ENCODE measurements at places on chromosomes 2 and 18. TPM values are rescaled to one million over a fixed set of nuclear protein-coding genes. Genes with fewer than 3 reads are reported as not detected.

GRCh38 chr2:1563084-1563857, 150.0 kb downstream of the TPO start:
- no peak for DNase-seq

DNA sequence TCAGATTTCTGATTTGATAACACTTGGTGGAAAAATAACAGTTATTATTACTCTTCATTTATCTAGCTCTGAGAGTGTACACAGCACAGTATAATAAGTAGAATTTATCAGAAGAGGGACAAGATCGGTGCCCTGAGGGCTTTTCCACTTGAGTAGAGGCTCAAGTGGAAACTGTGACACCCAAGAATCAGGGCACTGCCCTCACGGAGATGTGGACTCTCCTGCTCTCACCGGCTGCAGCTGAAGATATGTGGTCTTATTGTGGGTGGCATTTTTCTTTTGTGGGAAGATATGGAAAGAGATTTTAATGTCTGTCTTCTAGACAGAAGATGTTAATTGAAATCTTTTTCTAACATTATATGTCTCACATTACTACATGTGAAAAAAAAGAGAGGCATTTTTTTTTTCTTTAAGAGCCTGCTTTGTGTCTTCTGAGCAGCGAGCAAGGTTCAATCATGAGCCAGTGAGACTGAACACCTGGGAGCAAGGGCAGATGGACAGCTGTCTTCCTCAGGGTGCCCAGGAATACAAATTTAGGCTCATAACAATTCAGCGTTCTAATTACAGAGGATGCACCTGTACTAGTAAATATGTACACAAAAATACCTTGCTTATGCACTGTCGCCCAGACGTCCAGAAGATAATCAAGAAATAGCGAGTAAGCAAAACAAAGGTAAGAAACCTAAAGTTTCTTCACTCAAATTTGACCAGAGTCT, 1098.2 kb upstream of the FANCL start:
- no peak for DNase-seq

GRCh38 chr18:78970774-78971333, 8.8 kb upstream of the SALL3 start:
- no peak for DNase-seq

DNA sequence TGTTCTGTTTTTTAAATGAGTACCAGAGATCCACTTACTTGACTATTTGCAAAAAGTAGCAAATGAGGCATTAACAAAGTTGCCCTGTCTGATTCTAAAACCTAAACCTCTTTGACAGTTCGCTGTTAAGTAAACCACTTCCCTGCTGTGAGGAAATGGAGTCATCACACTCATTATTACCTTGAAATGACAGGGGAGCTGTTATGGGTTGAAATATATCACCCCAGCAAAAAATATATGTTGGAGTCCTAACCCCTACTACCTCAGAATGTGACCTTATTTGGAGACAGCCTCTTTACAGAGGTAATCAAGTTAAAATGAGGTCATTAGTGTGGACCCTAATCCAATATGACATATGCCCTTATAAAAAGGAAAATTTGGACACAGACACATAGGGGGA, 36.1 kb downstream of the DHRS9 start:
- no peak for DNase-seq

GRCh38 chr2:33373986-33374385, 102.5 kb upstream of the RASGRP3 start:
- DNase-seq: no peak

- DNase-seq: no peak
Measured at GRCh38 chr2:23616630-23617029, 231.7 kb downstream of the KLHL29 start.

- no peak for DNase-seq
Measured at GRCh38 chr2:113203217-113203530, 29.4 kb downstream of the PSD4 start.

DNA sequence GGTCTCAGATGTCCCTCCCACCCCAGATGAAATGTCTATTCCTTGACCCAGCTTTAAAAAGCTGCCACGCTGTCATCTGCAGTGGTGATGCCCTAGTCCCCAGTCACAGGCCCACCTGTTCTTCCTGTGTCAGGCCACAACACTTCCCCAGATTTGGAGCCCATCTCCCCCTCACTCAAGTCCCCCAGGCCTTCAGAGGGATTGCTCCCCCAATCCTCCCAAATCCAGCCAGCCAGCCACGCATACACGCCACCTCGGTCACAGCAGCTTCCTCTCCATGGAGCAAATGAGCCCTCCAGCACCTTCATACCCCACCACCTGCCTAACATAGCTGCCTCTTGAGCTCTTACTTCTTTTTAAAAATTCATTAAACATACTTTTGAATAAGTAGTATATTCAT, 7.8 kb downstream of the ASTL start:
- no peak for DNase-seq

DNA sequence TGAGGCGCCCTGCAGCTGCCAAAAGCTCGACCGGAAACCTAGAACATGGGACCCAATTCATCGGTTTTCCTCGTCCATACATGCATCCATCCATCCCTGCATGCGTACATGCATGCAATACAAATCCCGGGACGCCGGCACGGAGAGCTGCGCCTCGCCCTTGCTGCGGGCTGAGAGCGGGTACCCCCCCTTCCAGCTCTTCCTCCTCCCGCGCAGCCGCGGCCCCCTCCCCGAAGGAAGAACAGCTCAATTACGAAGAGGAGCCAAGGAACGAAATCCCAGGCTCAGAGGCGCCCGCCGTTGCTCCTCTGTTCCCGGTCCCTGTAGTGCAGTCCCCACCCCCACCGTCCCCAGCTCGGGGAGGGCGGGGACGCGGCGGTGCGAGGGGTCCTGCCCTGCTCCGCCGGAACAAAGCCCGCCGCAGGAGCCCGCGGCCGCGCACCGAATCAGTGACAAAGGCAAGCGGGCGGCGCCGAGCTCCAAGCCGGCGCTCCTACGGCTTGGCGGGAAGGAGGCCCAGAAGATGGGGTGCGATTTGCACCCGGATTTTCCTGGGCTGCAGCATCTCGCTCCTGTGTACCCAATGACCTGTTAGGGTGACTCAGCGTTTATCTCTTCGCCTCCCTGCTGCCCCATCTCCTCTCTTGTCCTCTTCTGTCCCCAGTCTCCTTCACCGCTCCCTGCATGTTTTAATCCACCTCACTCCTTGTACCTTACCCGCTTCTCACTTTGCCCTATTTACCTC, 8.9 kb upstream of the POU3F3 start:
- no peak for DNase-seq

GRCh38 chr18:56532176-56532840, 106.1 kb downstream of the TXNL1 start:
- no peak for DNase-seq

CIB4 gene
- polyA plus RNA-seq: not detected

- DNase-seq: no peak
Measured at GRCh38 chr2:86704459-86704971, 15.6 kb upstream of the RMND5A start.

DNA sequence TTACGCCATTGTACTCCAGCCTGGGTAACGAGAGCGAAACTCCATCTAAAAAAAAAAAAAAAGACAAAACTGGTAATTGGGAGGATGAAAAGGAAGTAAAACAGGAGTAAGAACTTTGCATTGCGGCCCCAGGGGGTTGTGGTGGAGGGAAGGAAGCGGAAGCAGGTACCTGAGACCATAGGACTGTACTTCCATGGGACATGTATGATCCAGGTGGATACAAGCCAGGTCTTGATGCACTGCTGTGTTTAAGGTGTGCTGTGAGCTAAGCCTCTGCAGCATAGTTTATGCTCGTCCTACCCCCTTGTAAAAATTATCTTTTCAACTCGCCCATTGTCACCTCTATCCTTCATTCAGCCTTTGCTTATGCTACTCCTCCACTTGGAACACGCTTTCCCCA, 23.7 kb downstream of the FBXO36 start:
- no peak for DNase-seq

- no peak for DNase-seq
Measured at GRCh38 chr2:3468296-3468988, 50.9 kb downstream of the ADI1 start.

- no peak for DNase-seq
Measured at GRCh38 chr18:62388855-62389760, 64.0 kb downstream of the TNFRSF11A start.

GRCh38 chr2:121330921-121331320, 45.9 kb upstream of the TFCP2L1 start:
- DNase-seq: no peak

All from naive B cell (primary cell).